ENCODE measurements at places on chromosomes 1 and 21. TPM values are rescaled to one million over a fixed set of nuclear protein-coding genes. Genes with fewer than 3 reads are reported as not detected.

Gene GABPB2
- 9.3 TPM for total RNA-seq

Gene C1orf94
- total RNA-seq = 0.39 TPM

Gene F13B
- not detected for total RNA-seq

Gene SLFNL1
- 0.03 TPM for total RNA-seq

Gene MROH9
- not detected for total RNA-seq

Gene GSTM4
- total RNA-seq = 18.8 TPM

Gene PKLR
- total RNA-seq = not detected

Data from SJSA1 (cell line).